Cerebellar nuclear complex (tissue), 1 donor: ENCODE measurements at places on chromosomes 6 and 20.

- no peak for DNase-seq
Observed at GRCh38 chr20:57769756-57770155, 59.9 kb upstream of the PMEPA1 start.

- no peak for DNase-seq
Observed at GRCh38 chr20:62368976-62369814, 2.1 kb upstream of the LAMA5 start.

DNA sequence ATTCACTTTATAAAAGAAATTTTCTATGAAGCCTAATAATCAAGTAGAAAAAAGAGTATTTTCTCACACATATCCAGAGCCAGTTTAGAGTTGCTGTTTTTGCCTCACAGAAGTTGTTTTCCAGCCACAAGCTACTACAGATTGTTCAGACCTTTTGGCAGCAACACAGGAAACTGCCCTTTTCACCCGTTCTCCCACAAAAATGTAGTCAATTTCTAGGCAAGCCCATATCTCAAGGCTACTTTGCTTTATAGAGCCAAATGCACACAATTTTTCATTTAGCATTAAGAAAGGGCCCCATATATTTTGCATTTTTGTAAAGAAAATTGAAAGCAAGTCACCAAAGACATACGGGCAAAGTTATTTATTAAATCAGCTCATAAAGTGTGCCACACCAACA, 49.5 kb downstream of the EPB41L2 start:
- no peak for DNase-seq

DNA sequence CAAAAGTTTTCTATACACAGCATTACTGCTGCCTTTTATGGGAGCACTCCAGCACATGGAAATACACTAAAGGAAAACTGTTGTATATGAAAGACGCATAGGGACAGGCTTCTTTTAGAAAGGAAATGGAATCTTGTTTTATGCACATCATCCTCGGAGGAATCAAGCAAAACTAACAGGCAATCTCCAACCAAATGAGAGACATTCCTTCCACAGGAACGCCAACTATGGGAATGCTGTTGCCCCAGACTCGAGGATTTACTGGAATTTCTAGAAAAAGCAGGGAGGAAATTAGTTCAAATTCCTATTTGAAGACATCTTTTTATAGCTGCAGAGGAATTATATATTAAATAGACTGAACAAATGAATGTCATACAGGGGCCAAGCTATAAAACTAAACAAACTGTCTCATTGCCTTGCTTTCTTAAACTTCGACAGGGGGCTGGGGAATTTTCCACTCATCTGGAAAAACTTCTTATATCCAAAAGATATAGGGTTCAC, 52.2 kb downstream of the LYRM4 start:
- DNase-seq = no peak

DNA sequence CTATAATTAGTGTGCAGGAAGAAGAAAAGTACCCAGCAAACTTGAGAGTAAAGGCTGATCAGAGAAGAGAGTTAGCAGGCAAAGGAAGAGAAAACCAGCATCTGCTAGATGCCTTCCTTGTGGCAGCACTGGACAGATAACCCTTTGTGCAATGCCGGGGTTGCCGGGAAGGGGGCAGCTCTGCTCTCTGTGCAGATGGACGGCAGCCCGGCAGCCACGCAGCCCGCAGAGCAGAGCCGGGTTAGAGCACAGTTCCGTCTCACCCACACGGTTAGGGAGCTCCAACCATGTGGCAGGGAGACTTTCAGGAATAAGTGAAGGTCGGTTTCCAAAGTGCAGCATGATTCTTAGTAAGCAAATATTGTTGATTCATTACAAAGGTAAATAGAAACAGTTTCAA, 80.0 kb upstream of the RPS6KA2 start:
- no peak for DNase-seq

DNA sequence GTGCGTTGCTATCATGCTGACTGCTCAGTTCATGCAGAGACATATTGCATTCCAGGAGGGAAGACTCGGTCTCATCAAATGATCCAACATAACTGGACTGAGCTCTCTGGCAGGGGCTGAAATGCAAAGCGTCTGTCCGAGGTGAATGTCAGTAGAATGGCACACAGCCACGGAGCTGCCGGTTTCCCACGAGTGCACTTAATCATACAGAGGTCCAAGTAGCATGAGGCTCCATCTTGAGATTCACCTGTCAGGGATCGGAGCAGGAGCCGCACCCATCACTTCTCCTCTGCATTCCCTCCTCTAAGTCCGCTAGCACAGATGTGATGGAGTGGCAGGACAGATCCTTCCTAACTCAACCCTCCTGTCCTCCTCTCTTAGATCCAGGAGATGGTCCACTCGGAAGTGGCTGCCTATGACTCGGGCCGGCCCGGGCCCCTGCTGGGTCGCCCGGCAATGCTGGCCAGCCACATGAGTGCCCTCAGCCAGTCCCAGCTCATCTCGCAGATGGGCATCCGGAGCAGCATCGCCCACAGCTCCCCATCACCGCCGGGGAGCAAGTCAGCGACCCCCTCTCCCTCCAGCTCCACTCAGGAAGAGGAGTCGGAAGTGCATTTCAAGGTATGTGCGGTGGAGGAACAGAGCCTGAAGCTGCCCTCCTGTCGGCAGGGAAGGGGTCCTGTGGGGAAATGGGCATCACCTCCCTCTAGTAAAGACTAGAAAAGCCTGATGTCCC, 135.9 kb downstream of the JPH2 start:
- DNase-seq = no peak
